Breast epithelium (tissue), 4 donors: ENCODE measurements at places on chromosomes 2 and 18. TPM values are rescaled to one million over a fixed set of nuclear protein-coding genes. Genes with fewer than 3 reads are reported as not detected.

DNA sequence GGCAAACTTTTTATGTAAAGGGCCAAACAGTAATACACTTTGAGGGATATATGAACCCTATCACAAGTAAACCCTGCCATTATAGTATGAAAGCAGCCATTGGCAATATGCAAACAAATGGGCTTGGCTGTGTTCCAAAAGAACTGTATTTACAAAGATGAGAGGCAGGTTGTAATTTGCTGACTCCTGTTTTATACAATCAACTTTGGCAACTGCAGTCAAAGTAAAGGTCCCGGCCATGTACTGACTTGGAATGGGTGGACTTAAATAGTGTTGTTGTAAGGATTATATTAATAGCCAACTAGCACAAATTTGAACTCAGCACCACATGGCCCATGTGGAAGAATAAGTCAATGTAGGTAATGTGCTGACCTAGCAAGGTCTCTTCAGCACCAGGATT lies 223.4 kb downstream of the WDPCP start:
- DNase-seq, result no peak

DNA sequence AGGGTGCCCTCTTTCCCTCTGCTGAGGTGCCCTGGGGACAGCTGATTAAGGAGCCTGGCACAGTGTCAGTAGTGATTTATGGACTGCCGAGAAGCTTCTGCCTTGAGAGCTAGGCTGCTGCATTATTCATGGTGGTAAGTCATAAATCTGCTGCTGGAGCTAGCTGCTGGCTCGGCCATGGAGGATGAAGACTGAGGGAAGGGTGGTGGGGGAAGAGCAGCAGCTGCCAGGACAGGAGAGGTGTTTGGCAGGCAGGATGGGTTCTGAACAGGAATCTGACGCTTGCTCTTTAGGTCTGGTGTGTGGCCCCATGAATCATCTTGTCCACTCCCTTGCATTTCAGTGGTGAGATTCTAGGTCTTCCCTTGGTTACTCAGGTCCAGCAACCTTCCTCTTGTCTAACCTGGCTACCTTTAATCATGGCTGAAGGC lies 296.3 kb downstream of the DYSF start:
- no peak for DNase-seq

DNA sequence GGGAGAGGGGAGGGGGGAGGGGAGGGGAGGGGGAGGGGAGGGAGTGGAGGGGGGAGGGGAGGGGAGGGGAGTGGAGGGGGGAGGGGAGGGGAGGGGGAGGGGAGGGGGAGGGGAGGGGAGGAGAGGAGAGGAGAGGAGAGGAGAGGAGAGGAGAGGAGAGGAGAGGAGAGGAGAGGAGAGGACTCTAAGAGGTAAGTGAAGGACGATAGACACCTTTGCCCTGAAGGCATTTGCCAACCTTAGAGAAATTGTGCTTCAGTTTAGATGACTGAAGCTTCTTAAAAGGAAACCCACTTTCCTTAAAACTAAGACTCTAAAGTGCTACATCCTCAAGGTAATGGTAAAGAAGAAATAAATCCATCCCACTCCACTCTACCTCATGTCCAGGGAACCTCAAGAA lies 19.2 kb downstream of the GPR75 start:
- no peak for DNase-seq

GRCh38 chr2:24558781-24559472 lies 67.9 kb downstream of the NCOA1 start:
- no peak for DNase-seq

GRCh38 chr18:36078751-36079529 lies 11.6 kb upstream of the RPRD1A start:
- DNase-seq, result no peak

The FEV gene
- total RNA-seq, result not detected

The TRABD2A gene
- 5.6 TPM for total RNA-seq

- no peak for DNase-seq
Observed at GRCh38 chr2:102224824-102225739, 38.3 kb downstream of the IL1RL2 start.

DNA sequence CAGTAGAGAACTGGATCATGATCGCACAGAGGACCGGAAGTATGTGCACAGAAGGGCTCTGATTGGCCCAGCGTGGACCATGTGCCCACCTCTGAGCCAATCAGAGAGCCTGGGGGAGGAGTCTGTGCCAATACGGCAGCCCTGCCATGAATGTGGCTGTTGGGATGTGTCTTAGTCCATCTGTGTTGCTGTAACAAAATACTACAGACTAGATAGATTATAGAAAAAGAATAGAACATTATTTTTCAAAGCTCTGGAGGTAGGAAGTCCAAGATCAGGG lies 132.0 kb downstream of the NDUFA10 start:
- no peak for DNase-seq

DNA sequence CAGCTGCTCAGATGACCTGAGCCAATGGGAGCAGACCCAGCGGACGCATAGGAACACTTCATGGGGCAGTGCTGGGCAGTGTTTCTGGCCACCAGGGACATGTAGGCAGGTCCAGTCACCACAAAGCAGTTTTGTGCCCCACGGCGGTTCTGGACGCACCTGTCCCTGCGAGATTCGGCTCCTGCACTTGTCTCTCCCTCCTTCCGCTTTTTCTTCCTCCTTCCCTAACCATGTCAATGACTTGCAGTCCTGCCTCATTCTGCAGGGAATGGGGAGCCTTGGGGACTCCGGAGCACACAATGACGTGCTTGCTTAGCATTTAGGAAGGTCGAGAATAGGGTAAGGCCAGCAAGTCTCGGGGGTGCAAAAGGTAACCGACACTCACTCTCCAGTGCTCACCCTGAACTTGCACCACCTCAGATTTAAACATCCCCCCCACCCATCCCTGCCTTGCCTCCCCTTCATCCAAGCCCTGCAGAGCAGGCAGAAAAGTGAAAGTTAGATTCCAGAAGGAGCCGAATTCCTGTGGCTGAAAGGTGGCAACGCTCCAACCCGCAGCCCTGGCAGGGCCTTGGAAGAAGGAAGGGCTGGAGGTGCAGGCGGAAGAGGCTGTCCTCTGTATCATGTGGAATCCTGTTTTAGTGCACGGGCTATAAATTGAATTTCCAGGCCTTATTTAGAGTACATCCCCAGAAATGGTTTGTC lies 40.5 kb upstream of the ATG16L1 start:
- DNase-seq, result peak; percentile 91

DNA sequence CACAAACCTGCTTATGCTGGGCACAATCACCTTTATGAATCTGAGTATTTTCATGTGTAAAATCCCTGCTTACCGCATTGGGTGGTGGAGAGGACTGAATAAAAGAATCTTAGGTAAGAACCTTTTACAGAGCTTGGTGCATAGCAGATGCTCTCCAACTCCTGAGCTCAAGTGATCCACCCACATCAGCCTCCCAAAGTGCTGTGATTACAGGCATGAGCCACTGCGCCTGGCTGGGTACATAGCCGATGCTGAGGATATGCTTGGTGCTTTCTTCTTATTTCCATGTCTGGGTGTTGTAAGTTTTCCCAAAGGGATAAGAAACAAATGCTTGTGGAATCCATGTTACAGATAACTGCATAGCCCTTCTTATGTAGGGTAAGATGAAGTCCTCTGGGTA lies 244.3 kb upstream of the PXDN start:
- no peak for DNase-seq

GRCh38 chr18:59765343-59765742 lies 68.1 kb upstream of the CCBE1 start:
- DNase-seq, result no peak

The GPAT2 gene
- total RNA-seq, result 8.8 TPM

The CERKL gene
- 0.29 TPM for total RNA-seq

The MAPRE3 gene
- total RNA-seq, result 19.9 TPM
